ENCODE measurements at places on chromosomes 1 and 21.

DNA sequence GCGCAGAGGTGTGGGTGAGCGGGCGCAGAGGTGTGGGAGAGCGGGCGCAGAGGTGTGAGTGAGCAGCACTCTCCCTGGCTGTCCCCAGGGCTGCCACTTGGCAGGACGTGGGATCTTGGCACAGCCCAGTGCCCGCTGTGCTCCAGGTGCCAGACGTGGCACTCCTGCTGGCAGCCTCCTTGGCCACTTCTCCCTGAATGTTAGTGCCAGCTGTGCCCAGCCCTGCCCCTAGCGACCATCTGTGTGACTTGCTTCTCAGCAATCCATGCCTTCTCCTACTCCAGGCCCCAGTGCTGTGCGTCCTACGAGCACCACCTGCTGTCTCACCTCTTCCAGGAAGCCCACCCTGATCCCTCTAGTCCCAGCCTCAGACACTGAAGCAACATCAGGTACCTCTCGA is 30.5 kb downstream of the KRTAP10-1 start:
- no peak for DNase-seq

DNA sequence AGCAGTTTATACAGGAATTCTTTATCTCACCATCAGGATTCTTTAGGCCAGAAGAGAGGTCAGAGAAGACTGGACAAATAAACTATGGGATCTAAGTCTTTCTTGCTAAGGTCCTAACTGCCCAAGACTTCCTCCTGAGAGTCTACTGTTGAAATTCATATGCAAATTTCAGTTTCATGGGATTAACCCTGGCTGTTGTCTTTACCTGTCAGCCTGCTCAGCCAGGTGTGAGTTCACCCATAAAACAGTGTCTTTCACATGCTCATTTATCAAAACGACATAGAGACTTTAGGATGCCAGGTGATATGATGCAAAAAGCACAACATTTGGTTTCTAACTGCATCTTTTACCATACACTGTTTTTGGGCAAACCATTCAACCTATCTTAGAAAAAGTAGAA is 211.0 kb downstream of the PDE4B start:
- DNase-seq, result no peak

DNA sequence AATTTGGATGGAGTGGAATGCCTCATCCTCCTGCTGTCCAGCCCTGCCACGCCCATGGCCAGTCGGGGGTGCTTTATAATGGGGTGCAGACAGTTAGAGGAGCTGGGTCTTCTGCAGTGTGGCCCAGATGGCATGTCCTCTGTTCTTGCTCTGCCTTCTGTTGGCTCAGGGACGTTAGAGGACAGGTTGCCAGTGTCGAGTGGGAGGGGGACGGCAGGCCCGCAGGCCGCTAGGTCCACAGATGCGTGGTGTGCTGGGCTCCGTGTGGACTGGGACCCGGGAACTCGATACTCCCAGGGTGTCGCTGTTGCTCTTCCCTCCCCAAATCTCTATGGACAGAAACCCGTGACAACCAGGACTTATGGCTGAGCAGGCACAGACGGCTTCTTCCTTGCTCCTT is 33.3 kb downstream of the SIM2 start:
- DNase-seq, result no peak

DNA sequence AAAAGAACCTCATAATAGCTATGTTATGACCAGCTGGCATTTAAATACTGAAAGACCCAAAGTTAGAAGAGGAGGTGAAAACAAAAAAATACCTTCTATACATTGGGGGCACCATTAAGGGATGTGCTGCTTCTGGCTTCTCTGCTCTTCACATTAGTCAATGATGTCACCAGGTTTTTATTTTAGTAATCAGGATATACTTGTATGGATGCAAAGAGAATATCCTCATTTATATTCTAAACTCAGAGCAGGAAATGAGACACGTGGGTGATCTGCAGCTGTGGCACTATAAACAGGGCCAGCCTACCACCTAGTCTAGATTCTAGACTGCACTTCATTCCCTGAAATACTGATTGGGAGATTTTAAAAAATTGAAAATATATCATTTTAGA is 51.2 kb downstream of the WLS start:
- no peak for DNase-seq

GRCh38 chr1:206035027-206035426 is 11.3 kb upstream of the CTSE start:
- DNase-seq, result no peak

GRCh38 chr1:226135709-226136108 is 50.8 kb downstream of the ACBD3 start:
- no peak for DNase-seq

DNA sequence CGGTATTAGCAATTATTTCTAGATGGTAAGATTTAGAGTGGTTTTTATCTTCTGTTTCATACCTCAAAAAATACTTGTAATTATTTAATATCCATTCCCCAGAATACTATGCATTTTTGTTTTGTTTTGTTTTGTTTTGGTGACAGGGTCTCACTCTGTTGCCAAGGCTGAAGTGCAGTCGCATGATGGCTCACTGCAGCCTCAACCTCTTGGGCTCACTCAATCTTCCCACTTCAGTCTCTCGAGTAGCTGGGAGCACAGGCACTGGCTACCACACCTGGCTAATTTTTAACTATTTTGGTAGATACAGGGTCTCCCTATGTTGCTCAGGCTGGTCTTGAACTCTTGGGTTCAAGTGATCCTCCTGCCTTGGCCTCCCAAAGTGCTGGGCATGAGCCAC is 252.7 kb downstream of the AKT3 start:
- no peak for DNase-seq

GRCh38 chr1:178066908-178067614 is 26.8 kb upstream of the RASAL2 start:
- no peak for DNase-seq

DNA sequence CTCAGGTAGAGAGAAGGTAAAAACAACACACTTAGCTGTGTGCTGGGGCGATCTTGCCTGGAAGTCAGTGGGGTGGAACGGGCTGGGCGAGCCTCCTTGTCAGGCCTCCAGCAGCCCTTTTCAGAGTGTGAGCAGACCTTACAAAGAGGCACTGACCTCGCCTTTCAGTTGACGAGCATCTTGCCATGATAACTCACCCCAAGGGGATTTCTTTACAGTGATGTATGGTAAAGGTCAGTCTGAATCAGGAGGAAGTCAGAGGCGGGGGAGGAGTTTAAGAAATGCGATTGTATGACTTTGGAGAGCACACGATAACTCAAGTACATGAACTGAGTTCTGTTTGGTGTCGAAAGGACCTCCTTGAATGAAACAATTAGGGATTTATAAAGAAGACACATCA is 326.5 kb upstream of the PROX1 start:
- no peak for DNase-seq

- DNase-seq, result no peak
Measured at GRCh38 chr1:226360106-226360746, 47.7 kb downstream of the PARP1 start.

GRCh38 chr21:40841524-40842196 is 5.3 kb downstream of the DSCAM start:
- DNase-seq, result peak; percentile 30

Measured in astrocyte of the spinal cord (primary cell).